SK-N-MC (cell line): ENCODE measurements at places on chromosomes 2 and 18.

GRCh38 chr18:70386582-70386981 lies 97.7 kb downstream of the SOCS6 start:
- no peak for DNase-seq

- no peak for DNase-seq
These were observed 906.1 kb upstream of the SLC39A10 start for GRCh38 chr2:194750926-194751325.

DNA sequence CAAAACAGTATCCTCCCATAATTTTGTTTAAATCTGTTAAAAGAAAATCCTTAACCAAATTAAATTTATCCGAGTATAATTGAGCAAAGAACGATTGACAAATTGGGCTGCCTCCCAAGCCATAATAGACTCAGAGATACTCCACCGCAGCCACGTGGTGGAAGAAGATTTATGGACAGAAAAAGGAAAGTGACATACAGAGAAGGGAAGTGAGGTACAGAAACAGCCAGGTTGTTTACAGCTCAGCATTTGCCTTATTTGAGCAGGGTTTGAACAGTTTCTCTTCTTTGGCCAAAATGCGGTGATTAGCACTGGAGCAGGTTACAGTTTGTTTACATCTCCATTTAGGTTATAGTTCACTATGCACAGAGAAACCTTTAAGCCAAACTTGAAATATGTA lies 60.8 kb downstream of the KYNU start:
- DNase-seq, result no peak

GRCh38 chr2:53475321-53475720 lies 292.3 kb upstream of the CHAC2 start:
- DNase-seq, result no peak

- no peak for DNase-seq
These were observed 14.9 kb downstream of the ATAD2B start for GRCh38 chr2:23912054-23912453.

GRCh38 chr2:191693166-191693565 lies 15.2 kb downstream of the NABP1 start:
- DNase-seq, result no peak

DNA sequence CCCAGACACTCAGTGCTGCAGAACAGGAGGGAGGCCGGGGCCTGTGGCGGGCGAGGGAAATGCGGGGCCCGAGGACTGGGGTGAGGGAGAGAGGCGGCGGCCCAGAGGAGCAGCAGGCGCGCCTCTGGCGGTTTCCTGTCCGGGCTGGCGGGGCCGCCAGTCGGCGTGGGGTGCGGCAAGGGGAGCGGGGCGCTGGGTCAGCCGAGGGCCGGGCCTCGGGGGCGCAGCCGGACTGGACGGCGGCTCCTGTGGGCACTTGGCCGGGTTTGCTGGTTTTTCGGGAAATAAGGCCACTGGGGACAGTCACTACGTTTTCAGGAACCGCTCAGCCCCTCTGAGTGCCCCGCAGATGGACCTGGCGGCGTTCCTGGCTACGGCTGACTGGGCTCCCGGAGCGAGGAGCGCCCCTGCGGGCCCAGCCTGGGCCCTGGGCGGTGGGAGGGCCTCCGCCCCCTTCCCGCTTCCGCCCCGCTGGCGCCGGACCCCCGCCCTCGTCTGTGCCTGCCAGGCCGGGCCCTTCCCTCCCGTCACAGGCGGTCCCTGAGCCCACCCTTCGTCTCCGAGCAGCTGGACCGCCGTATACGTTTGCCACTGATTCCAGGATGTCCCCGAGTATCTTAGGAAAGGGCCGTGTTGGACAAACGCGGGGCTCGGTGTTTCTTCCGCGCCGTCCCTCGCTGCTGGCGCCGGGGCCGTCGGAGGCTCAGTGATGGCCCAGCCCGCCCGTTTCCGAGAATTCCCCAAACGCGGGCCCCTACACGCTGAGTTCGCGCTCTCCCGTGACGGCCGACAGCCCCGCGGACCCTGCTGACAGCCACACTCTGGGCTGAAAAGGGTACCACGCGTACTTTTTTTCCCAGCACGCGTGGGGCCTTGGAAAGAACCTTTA lies 84.6 kb downstream of the FAM210A start:
- DNase-seq, result no peak

DNA sequence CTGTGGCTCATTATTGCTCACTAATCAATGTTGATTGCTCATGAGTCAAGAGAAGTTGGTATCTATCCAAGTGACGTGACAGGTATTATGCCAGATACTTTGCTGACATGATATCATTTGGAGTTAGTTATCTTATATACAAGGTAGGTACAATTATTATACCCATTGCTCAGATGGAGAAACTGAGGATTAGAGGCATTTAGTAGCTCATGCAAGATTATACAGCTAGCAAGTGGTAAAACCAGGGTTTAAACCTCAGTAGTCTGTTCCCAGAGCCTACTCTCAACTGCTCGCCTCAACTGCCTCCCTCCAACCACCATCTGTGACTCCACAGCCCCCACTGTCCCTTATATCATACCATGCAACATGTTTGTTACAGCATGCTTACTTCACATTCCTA lies 6.1 kb downstream of the FIGLA start:
- DNase-seq, result no peak

DNA sequence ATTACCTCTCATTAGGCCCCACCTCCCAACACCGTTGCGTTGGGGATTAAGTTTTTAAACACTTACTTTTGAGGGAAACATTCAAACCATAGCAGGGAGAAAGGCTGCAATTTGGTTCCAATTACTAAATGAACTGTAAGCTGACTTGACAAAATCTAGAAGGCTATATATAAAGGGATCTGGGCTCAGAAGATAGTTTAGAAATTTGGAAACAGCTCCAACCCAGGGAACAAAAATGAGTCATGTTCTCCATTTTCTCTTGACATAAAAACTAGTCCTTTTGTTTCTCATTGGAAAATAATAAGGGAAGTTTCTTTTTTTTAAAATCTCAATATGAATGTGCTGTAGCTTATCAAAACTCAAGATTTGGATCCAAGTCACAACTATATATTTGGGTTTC lies 17.5 kb downstream of the MOGAT1 start:
- DNase-seq, result no peak

DNA sequence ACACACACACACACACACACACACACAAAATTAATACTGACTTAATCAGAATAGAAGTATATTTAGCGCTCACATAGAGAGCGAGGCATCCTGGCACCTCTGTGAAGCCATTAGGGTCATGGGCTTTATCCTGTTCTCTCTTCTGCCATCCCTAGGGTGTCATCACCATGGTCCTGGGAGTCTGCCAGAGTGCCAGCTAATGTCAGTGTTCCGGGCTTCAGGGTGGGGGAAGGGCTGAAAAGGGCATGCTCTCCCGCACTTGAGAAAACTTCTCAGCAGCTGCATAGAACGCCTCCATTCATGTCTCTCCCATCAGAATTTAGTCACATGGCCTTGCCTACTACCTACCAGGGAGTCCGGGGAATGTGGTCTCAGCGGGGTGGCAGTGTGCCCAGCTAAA lies 19.7 kb upstream of the DYNC2LI1 start:
- DNase-seq, result no peak

DNA sequence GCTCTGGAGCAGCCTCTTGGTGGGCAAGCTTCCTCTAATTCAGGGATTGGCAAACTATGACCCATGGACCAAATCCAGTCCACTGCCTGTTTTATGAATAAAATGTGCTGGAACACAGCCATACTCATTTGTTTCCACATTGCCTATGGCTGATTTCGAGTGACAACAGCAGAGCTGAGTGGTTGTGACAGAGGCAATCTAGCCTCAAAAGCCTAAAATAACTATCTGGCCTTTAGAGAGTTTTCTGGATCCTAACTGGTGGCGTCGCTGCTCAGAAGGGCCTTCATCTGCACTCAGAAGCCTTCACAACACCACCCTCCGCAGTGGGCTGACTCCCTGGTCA lies 147.1 kb downstream of the CCBE1 start:
- DNase-seq, result no peak

GRCh38 chr18:62716619-62717168 lies 1.4 kb downstream of the PHLPP1 start:
- no peak for DNase-seq

DNA sequence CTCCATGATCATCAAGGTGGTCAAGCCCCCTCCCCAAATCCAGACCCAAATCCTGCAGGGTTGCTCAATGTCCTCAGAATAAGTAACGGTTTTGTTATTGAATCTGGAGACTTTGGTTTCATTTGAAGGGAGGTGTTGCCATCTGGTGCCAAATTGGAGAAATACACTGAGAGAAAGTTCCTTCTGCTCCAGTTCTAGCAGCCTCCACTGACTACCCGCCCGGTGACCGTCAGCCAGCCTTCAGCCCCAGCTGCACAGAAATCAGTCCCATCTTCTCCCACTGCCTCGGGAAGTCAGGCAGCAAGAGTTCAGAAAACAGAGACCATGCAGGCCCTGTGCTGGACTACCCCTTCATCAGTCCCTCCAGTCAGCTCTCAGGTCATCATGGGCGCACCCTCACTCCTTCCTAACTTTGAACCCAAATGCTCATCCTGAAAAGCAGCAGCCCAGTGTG lies 38.7 kb downstream of the PKDCC start:
- DNase-seq, result peak; percentile 52

DNA sequence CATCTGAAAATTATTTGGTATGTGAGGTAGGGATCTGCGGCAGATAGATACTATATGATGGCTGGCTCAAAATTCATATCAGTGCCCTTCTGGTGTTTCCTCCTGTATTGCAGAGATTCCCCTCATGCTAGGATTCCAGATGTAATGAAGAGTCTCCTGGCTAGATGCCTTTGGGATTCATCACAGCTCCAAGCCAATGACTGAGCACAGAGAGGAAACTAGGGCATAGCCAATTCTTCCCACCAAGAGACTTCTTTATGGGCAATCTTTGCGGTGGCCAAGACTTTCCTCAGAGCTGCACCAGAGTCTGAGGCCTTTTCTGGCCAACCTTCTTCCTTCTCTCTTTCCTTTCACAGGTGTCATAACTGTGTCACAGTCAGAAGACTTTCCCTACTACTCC lies 25.5 kb upstream of the CIB4 start:
- DNase-seq, result no peak

DNA sequence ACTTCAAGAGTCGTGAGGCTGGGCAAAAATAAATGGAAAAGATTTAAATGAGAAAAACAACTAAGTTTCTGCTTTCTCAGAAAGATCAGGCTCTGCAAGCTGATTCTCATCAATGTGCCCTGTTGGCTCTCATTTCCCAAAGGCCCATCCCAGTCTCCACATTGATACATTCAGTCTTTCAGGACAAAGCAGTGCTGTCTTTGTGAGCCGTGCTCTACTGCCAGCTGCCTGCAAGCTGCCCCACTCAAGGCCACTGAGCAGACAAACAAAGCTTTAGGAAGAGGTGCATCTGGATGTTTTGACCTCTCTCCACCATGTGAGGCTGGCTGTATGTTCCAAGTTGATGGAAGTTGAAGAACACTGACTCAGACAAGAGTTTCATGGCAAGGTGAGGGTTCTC lies 48.8 kb downstream of the FSHR start:
- no peak for DNase-seq

DNA sequence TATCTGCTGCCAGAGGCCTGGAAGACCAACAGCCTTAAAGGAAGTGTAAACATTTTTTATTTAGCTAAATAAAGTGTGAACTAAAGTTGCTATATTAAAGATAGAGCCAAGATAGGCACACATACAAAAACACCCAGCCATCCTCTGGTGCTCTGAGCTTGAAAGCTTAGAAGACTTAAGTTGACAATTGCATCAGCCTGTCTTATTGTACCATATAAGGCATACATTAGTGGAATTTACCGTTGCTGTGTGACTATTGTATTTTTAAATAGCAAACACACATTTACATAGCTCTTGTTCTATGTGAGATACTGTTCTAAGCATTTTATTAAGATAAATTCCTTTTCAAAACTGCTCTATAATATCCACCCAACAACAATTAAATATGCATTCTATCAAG lies 736.6 kb upstream of the ZEB2 start:
- no peak for DNase-seq
